H9 (cell line): ENCODE measurements at places on chromosomes 11 and 22.

DNA sequence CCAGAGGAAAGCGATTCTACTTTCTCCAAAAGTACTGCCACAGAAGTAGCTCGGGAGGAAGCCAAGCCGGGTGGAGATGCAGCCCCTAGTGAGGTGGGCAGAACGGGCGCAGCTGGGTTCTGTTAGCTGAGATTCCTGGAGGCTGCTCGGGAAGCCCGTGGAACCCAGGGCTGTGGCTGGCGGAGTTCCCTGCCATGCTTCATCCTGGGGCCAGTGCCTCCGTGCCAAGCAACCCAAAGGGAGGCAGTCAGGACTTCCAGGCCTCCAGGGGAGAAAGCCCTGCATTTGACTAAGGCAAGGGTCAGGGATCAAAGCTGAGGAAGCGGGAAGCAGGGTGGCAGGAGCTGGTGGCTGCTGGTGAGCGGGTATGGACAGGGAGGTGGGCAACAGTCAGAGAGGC, 6.7 kb upstream of the TRMU start:
- DNase-seq = no peak

DNA sequence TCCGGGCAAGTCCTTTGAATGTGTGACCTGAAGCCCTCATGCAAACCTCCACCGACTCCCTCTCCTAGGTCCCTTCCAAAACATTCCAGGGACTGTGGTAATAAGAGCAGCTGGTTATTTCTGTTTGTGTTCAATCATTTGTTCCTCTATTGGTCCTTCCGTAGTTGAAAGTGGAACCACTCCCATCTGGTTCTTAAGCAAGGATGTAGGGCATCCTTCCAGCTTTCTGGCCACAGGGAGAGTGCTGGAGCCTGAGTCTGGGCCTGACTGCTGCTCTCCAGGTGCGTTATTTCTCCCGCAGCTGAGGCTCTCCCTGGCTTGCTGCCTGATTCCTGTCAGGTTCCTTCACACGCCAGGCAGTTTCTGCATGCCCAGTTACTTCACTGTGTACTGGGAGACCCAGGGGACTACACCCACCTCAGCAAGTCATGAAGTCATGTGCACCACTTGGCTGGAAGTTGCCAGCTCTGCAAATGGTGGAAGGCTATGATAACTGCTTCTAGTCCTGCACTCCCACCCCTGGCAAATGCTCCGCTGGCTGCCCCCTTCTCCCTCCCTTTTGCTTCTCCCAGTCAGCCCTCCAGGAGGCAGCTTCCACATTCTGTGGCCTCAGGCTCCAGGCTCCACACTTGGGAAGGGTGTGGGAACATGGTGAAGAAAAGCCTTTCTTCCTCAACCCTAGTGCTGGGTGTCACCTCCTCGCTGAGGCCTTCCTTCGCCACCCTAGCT, 4.0 kb upstream of the ALX4 start:
- DNase-seq = no peak

GRCh38 chr11:116928845-116929244, 91.4 kb upstream of the APOA1 start:
- DNase-seq = no peak

DNA sequence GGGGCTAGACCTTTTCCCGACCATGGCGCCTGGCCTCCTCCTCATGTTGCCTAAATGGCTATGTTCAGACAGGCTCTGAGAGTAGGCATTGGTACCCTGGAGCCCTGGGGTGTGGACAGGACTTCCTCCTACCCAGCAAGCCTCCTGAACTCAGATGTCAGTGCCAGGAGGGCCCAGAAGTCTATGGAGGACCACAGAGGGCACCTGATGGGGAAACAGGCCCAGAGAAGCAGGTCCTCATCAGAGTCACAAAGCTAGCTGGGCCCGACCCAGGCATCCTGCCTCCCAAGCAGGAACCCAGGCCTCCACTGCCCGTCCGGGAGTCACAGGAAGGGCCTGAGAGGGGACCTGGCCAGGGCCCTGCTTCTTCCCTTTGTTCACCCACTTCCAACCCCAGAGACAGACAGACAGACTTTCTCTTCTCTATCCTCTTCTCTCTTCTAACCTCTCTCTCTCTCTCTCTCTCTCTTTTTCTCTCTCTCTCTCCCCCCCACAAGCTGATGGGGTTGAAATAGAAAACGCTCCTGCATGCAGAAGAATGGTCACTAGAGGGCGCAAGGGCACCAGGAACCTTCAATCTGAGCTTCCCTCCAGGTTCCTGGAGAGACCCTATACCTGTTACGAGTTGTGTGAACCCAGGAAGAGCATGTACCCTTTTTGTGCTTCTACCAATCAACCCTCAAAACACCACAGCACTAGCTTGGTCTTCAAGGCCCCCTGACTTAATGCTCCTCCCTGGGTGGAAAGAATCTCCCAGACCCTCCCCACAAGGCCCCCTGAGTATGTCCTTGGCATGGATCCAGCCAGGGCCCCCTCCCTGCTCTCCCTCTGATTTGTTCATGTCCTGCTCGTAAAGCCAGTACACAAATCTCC, 27.1 kb downstream of the ARAP1 start:
- peak; percentile 76 for DNase-seq

DNA sequence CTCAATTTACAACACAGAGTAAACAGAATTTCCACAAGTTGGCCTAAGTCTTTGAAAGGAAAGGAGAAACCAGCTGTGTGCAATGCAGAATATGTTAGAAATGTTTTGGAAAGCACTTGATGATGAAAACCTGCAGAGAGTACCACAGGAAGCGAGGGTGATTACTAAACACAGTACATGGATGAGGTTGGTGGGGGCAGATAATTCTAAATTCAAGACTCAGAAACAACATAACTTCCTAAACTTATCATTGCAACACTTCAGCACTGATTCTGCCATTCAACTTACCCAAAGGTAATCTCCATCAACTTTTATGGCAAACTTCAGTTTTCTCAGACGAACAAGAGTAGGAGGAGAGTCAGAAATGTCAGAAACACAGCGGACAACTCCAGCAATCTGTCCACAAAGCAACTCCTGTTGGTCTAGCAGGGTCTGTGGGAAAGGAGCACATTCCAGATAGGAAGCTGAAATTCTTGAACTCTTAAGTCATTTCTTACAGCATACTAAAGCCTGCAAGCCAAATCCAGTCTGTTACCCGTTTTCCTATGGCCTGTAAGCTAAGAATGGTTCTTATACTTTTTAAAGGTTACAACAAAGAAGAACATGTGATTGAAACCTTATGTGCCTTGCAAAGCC, 6.8 kb downstream of the HPS4 start:
- no peak for DNase-seq

DNA sequence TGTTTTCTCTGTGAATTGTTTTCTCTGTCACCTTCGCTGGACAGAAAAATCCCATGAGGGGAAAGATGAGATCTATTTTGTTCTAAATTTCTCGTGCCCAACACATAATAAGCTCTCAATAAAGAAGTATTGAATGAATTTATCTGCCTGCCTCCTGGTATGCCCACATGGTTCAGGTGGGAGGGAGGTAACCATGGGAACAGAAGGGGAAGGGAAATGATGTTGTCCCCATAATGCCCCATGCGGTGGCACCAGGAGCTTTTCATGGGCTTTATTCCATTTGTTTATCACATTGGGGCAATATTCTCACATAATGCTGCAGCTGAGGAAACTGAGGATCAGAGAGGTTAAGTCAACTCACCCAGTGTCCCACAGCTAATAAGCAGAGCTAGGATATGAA, 8.7 kb downstream of the USH1C start:
- DNase-seq = no peak
